Muscle of back (tissue), 13 donors: ENCODE measurements at places on chromosomes 11 and 22.

GRCh38 chr11:35355102-35355749, 64.1 kb downstream of the SLC1A2 start:
- no peak for DNase-seq

- DNase-seq = no peak
Observed at GRCh38 chr22:47586038-47586437, 823.6 kb downstream of the TBC1D22A start.

DNA sequence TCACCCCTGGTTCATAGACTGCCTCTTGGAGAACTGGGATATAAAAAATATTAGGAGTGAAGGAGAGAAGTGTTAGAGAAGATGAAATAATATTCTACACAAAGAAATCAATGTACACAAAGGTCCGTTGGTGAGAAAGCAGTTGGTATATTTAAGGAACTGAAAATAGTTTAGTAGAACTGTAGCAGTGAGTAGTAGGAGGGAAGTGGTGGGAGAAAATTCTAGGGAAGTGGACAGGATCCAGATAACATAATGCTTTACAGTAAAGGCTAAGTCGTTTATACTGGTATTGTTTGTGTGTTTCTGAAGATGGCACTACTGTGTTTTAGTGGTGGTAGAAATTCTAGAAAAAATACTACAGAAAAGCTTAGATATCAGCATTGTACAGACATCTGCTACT, 120.8 kb upstream of the CHORDC1 start:
- no peak for DNase-seq

GRCh38 chr11:134373591-134374052, 38.4 kb downstream of the B3GAT1 start:
- no peak for DNase-seq

- DNase-seq = no peak
Observed at GRCh38 chr11:5288108-5288905, 13.4 kb downstream of the OR51B4 start.

GRCh38 chr11:76677458-76677765, 6.9 kb upstream of the LRRC32 start:
- DNase-seq = no peak

DNA sequence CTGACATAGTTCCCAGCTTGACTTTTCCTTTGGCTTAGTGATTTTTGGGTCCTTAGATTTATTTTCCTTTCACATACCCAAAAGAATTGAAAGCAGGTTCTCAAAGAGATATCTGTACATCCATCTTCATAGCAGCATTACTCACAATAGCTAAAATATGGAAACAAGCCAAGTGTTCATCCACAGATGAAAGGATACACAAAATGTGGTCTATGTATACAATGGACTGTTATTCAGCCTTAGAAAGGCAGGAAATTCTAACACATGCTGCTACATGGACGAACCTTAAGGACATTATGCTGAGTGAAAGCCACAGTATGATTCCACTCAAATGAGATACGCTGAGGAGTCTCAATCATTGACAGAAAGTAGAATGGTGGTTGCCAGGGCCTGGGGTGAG, 171.8 kb downstream of the IGLL1 start:
- DNase-seq = no peak

DNA sequence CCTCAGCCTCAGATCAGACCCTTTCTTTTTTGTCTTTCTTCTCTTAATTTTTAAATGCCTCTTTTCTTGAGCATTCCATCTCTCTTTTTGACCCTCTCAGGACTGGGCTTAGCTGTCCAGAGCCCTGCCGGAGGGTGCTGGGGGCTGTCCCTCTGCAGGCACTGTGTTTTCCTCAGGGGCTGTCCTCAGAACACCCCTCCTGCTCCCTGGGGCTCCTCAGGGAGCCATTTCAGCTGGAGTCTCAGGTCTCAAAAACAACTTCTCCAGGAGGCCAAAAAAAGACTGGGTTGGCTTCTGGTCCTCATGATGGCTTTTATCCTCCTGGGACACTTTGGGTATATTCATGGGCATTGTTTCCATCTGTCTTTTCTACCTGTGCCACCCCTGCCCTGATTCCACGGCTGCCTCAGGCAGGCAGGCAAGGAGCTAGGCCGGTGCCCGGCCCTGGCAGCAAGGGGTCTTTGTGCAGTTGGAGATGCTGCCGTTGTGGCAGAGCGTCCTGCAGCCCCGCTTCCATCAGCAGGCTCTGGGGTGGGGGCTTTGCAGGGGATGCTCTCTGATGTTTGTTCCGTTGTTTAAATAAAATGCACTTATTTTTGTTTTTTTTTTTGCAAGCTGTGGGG, 85.1 kb downstream of the CEP164 start:
- DNase-seq = no peak

DNA sequence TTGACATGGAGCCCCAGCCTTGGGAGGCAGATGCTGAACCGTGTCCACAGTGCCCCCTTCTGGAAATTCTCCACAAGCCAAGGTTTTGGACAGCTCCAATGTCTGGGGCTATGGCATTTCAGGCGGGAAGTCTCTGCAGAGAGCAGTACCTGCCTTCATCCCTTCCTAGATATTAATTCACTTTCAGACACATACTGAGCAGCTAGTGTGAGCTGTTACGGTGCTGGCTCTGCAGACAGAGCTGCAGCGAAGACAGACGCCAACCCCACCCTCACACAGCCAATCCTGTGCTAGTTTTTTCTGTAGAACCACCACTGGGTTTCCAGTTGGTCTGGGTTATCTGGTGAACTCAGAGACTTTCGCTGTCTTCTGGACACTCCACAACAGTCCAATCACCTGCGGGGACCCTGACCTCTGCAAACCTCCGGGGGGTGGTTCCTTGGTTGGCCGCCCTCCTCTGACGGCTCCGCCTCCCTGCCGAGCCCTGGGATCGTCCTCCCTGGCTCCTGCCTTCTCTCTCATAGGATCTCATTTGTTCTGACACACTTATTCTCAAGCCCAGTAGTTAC, 9.1 kb downstream of the LMF2 start:
- peak; percentile 42 for DNase-seq

- no peak for DNase-seq
Observed at GRCh38 chr11:130510407-130511006, 62.1 kb downstream of the ADAMTS15 start.

GRCh38 chr22:20573833-20574615, 66.6 kb downstream of the MED15 start:
- DNase-seq = no peak

GRCh38 chr22:45154383-45154782, 9.3 kb upstream of the NUP50 start:
- DNase-seq = no peak

DNA sequence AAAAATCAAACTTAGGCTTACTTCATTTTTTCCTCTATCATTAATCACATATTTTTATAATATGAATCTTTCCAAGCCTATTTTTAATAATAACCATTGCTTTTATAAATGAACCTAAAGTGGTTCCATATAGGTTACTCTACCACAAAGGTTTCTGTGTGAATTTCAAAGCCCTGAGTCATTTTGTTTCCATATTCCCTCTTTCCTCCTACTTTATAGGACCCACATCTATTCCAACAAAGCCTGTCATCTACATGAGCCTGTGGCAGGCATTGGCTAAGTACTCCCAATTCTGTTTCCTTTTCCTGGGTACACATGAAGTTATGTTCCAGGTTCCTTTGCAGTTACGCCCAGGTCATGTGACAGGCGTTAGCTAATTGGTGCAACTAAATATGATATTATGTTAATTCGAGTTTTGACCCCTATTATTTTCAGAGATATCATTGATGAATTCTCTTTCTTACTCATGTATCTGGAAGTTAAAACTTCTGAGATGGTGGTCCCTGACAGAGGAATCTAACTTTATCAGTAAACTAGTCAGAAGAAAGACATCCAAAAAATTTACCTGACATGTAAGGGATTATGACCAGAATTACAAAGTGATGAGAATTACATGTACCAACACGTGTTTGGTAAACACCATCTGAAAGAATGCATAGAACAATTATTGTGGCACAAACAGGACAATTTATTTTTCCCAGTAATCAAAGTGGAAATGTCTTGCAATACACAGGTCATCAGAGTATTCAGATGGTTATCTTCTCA, 1264.0 kb upstream of the CNTN5 start:
- DNase-seq = no peak

- DNase-seq = no peak
Observed at GRCh38 chr22:34877506-34877905, 188.5 kb upstream of the ISX start.

DNA sequence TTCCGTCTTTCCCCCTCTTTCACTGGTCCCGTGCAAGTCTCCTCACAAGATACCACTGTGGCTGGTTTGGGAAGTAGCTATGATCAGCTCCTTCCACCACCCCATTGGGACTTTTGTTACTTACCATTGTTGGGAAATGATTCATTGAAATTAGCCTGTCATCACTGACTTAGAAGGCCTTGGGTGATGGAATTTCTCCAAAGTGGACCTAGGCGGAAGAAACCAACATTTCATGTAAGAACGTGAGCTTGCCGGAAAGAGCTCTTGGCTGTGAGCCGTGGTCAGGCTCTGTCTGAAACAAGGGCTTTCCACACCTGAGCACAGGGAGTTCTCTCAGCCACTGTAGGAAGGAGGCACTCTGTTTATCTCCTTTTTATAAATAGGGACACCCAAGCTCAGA, 23.5 kb upstream of the CRYBB3 start:
- DNase-seq = no peak

GRCh38 chr11:47317064-47317828, 35.3 kb downstream of the MYBPC3 start:
- no peak for DNase-seq

DNA sequence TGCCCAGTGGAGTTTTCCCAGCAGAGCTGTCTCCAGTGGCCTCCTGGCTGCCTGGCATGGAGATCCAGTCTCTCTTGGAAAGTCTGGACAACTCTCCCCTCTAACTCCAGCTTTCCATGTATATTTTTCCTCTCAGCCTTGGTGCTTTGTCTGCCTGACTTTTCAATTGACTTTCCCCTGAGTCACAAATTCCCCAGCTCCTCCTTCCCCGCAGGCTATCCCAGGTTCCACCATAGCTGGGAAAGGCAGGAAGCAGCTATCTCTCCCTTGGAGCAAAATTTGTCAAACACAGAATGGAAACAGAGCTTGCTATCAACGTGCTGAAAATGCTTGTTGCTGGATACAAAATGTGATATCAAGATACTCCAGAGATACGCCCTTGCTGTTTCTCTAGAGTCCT, 384.8 kb downstream of the TMEM135 start:
- DNase-seq = no peak

GRCh38 chr22:31561238-31561887, 65.0 kb downstream of the SFI1 start:
- peak; percentile 81 for DNase-seq

DNA sequence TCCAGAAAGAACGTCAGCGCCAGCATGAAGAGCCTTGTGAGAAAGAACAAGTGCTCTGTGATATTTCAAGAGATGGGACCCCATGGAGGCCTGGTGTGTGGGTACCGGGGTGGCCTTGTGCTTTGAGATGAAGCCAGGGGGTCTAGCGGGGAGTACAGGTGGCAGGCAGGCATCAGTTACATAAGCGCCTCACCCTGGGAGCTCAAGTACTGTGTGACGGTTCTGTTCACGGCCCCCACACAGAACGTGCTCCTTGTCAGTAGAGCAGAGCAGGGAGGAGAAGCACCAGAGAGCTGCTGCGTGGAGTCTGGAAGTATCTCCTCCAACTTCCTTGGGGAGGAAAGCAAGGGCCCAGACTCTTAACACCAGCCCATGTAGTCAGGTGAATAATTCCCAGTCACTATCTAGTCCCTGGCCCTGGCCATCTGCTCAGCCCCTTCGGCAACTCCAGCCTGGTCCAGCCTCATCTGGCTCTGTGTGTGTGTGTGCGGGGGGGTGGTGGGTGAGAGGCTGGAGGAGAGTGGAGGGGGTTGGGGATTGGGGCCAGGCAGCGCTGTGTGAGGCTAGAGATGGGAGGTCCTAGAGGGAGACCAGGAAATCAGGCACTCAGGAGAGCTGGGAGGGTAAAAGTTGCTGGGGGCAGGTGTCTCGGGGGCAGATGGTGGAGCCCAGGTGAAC, 32.4 kb downstream of the MCM5 start:
- no peak for DNase-seq

- DNase-seq = no peak
Observed at GRCh38 chr11:30753504-30753903, 167.4 kb upstream of the MPPED2 start.

- DNase-seq = peak; percentile 62
Observed at GRCh38 chr22:41857155-41857859, 24.4 kb downstream of the SREBF2 start.

GRCh38 chr11:25775603-25776002, 556.3 kb upstream of the ANO3 start:
- DNase-seq = no peak

DNA sequence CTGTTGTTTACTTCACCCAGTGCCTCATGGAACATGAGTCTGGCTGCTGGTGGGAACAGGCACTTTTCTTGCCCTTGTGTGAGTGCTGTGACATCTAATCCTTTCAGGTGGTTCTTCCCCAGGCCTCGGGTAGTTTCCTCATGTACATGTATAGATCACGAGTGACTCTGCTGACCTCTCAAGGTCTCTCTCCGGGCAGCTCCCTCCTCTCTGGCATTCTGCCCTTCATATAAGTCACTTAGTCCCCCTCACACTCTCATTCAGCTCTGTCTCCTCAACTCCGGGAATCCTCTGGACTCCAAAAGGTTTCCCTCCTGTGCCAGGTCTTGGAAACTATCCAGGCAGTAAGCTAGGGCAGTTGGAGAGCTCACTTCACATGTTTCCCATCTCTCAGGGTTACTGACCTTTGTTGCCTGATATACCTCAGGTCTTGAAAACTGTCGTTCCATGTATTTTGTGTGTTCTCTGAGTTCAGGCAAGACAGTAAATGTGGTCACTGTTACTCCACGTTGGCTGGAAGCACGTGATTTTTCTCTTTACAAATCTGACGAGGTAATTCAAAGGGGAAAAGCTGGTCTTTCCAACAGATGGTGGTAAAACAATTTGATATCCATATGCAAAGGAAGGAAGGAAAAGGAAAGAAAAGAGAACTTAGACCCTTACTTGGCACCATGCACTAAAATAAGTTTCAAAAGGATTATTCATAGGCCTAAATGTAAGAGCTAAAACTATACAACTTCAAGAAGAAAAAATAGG, 40.5 kb upstream of the PITPNB start:
- DNase-seq = no peak

DNA sequence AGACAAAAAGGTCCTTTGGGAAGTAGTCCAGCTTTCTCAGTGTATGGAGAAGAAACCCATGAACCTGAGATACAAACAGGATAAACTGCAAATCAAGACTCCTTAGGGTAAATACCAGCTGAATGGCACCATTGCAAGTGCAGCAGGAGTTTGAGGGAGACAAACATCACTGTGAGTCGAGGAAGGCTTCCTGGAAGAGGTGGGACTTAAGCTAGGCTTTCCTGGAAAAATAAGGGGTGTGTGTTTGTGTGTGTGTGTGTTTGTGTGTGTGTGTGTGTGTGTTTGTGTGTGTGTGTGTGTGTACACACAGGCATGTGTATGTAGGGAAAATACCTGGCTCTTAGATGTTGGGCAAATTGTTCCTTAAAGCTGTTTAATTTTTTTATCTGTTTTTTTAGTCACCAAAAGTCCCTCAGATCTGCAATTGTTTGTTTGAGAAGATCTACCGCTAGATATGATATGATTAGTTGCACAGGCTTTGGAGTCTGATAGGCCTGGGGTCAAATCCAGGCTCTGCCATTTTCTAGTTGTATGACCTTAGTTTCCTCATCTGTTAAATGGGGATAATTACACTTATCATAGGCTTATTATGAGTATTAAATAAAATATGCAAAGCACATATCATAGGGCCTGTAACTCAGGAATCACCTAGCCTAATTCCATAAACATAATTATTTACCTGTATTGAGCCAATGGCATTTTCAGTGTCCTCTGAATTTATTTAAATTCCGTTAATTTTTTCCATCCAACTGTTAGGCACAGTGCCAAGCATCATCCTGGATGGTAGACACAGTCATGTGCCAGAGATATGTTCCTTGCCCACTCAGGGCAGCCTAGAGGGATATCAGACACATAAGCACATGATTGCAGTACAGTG, 85.6 kb upstream of the EED start:
- no peak for DNase-seq
